G401 (cell line): ENCODE measurements at places on chromosomes 3 and 15.
A peak's percentile ranks its signal among the peaks of the same experiment; 100 is the strongest.

GRCh38 chr3:106183762-106184391 is 315.1 kb upstream of the CBLB start:
- no peak for DNase-seq

- no peak for DNase-seq
Observed at GRCh38 chr3:138945709-138946662, 951 bp downstream of the FOXL2 start.

DNA sequence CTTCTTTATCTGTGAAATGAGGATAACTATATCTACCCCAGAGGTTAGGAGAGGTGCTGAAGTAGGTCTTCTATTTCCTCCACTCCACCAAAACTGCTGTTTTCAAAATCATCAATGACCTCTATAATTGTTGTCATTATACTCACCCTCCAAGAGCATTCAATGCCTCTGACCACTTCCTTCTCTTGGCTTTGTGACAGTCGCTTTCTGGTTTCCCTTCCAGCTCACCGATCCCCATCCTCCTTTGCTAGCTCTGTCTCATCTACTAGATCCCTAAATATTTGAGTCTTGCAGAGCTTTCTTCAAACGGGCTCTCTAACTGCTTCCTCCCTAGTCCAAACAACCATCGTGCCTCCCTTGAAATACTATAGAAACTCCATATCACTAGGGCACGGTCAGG is 153.5 kb downstream of the RPLP1 start:
- DNase-seq: no peak

- DNase-seq: no peak
Observed at GRCh38 chr3:171375666-171376595, 84.3 kb downstream of the TNIK start.

DNA sequence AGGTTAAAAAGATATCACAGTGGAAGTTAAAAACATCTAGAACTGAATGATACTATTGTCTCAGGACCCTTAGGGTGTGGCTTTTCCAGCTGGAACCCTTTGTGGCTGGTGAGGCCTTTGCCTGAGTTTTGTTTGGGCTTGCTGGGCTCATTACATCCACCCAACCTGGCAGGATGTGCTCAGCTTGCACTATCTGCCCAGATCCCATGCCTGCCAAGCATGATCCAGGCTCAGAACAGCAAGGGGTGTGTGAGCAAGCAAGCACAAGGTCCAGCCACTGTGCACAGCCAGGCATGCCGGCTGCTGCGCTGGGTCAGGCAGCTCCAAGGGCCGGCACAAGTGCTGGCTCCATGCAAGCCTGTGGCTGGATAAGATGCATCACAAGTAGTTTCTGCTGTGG is 512.7 kb upstream of the CDIN1 start:
- no peak for DNase-seq

- no peak for DNase-seq
Observed at GRCh38 chr15:53472883-53473282, 286.6 kb downstream of the WDR72 start.

GRCh38 chr3:26556637-26557036 is 65.9 kb upstream of the LRRC3B start:
- no peak for DNase-seq

- DNase-seq: no peak
Observed at GRCh38 chr15:48675436-48675835, 29.9 kb upstream of the FBN1 start.

- DNase-seq: no peak
Observed at GRCh38 chr3:46859001-46859710, 4.1 kb downstream of the MYL3 start.

- DNase-seq: no peak
Observed at GRCh38 chr15:48040166-48040817, 80.5 kb upstream of the SLC24A5 start.

- peak; percentile 22 for DNase-seq
Observed at GRCh38 chr15:58043192-58043903, 22.2 kb downstream of the ALDH1A2 start.

- no peak for DNase-seq
Observed at GRCh38 chr3:116841003-116841735, 131.6 kb downstream of the TUSC7 start.

DNA sequence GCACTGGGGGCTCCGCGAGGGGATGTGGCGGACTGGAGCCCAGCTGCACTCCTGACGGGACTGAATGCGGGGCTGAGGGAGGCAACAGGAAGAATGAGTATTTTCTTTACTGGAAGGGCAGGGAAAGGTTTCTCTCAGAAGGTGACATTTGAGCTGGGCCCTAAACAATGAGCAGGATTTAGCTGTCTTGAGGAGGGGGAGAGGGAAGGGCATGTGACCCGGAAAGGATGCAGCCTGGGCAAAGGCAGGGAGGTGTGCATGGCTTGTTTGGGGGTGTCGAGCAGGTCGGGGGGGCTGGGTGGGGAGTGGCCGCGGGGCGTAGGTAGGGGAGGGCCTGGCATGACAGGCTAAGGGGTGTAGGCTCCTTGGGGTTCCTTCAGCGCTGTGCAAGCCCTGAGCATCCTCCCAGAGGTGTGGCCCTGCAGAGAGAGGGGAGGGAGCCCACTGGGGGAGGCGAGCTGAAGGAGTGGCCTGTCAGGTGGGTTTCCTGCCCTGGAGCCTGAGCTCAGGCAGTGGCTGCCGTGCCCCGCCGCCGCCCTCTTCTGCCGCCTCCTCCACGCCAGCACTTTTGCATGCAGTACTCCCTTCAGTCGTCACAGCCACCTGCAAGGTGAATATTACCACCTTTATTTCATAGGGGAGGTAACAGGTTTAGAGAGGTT is 17.2 kb upstream of the ANKDD1A start:
- DNase-seq: no peak

- no peak for DNase-seq
Observed at GRCh38 chr15:35111861-35112260, 26.8 kb upstream of the NANOGP8 start.

DNA sequence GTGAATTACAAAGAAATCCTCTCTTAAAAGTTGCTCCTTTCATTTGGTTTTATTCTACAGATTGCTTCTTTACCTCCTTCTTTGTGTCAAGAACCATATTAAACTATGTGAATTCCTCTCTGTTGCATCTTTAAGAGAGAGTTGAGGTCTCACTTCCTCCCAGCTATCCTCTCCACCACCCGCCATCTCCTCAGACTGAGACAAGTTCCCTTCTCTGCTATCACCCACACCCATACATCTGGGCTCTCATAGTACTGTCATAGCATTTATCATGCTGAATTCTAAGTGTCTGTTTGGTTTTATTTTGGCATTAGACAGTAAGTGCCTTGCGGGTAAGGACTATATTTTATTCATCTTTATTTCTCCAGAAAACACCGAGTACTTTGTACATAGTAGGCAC is 54.2 kb downstream of the B3GALNT1 start:
- no peak for DNase-seq
